Esophagus muscularis mucosa (tissue), 4 donors: ENCODE measurements at places on chromosomes 4 and X. TPM values are rescaled to one million over a fixed set of nuclear protein-coding genes. Genes with fewer than 3 reads are reported as not detected.
A peak's percentile ranks its signal among the peaks of the same experiment; 100 is the strongest.

The BTK gene
- total RNA-seq = 4.6 TPM

The IBSP gene
- not detected for total RNA-seq

The TCEAL5 gene
- 1.0 TPM for total RNA-seq

GRCh38 chrX:13223868-13224567 lies 95.8 kb downstream of the ATXN3L start:
- no peaks in the 10 kb centered on the region for H3K27me3 ChIP-seq
- no peak for DNase-seq
- no peak overlapping the region for H3K4me3 ChIP-seq
- H3K4me1 ChIP-seq = no peaks in the 10 kb centered on the region
- H3K27ac ChIP-seq = no peak overlapping the region
- H3K36me3 ChIP-seq = no peaks in the 10 kb centered on the region

GRCh38 chrX:72461766-72462165 lies 110.9 kb downstream of the HDAC8 start:
- no peak overlapping the region for H3K4me3 ChIP-seq
- no peaks in the 10 kb centered on the region for H3K4me1 ChIP-seq
- DNase-seq = no peak
- no peak overlapping the region for H3K27ac ChIP-seq
- no peaks in the 10 kb centered on the region for H3K36me3 ChIP-seq

- no peak overlapping the region for H3K4me3 ChIP-seq
- no peaks in the 10 kb centered on the region for H3K36me3 ChIP-seq
- H3K27ac ChIP-seq = no peak overlapping the region
These were observed 182.9 kb downstream of the RELL1 start for GRCh38 chr4:37503261-37503660.

DNA sequence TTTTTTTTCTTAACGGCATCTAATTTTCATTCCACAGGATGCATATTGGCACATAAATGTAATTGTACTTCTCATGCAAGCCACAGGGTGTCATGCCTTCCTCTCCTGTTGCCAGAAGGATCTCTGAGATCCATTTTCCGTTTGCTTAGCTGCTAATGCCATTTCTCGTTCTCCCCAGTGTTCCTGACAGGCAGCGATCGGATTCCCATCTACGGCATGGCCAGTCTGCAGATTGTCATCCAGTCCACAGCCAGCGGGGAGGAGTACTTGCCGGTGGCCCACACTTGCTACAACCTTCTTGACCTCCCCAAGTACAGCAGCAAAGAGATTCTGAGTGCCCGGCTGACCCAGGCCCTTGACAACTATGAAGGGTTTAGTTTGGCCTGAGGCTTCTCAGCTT lies 8.9 kb upstream of the NAP1L5 start:
- H3K27me3 ChIP-seq = no peaks in the 10 kb centered on the region
- peaks cover 19% of the 10 kb centered on the region for H3K4me1 ChIP-seq
- peaks cover 64% of the 10 kb centered on the region for H3K36me3 ChIP-seq
- no peak for DNase-seq
- peak overlapping the region; percentile 60 for H3K27ac ChIP-seq
